ENCODE measurements at places on chromosomes 4 and X.

DNA sequence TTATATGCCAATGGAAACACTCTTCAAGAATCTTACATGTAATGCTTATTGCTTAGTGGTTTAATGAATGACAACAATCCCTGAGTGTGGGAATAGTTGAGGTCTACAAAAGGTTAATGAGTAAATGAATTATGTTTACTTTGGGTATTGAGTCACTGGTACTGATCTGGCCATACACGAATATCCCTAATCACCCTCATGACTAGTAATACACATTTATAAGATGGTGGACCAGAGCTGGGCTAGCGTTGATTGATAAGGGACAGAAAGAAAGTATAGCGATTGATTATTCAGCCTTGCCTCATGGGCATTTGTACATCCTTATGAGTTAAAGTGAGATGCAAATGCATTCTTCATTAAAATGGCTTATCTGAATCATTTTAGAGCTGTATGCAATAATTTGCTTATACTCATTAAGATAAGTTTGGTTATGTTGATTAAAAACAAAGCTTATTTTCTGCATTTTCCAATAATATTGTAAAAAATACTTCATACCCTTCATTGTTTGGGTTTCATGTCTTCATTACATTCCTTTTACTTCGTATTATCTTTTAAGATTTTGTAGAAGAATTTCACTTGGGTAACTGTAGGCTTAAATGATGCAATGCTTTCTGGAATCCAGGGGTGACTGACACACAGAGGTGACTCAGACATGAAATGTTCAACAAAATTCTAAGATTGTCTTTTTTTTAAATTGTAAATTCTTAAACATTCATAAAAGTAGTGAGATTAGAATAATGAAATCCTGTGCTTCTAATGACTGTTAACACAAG is 47.4 kb downstream of the FGF2 start:
- DNase-seq, result no peak

DNA sequence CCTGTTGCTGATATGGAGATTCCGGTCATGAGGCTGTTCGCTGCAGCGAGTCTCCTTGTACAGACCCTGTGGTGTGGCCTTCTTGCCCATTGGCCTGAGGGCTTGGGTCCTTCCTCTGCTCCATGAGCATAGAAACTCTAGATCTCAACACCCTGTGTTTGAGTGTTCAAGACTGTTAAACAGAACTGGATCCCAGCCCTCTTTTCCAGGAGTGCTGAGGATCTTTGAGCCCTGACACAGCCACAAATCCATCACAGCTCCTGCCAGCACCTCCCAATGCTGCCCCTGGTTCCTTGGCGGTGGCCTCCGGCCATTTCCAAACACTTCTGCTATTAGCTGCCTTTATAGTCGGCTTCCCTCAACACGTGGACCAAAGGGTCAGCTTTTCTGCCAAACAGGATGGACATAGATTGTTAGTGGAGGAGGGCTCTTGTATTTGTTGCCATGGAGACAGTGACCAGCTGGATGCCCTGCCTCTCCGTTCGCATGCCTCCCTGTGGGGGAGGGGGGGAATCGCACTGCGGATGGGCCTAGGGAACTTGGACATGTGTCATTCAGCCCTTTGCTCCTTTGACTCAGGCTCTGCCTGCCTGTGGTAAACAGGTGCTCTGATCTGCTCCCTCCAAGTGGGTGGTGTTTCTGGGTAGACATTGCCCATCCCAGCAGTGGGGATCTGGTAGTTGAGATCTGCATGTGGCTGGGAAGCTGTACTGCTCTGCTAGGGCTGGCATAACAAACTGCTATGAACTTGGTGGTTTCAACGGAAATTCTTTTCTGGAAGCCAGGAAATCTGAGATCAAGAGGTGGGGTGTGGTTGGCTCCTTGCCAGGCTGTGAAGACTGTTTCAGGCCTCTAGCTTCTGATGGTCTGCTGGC is 6.9 kb upstream of the WDR1 start:
- no peak for DNase-seq

DNA sequence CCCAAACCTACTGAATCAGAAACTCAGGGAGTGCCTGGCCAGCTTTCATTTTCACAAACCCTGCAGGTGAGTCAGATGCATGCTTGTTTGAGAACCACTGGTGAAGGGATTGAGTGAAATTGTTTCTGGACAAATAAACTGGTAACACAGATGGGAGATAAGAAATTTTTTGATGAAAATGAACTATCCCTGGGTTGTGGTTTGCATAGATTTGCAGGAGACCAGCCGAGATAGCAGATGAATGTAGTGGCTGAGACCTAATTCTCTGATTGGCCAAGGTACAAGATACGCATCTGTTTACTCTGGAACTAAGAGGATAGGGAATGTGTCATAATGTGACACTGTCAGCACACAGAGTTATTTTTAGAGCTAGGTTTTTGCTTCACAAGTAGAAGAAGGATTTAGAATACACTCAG is 117.8 kb upstream of the NOCT start:
- no peak for DNase-seq

DNA sequence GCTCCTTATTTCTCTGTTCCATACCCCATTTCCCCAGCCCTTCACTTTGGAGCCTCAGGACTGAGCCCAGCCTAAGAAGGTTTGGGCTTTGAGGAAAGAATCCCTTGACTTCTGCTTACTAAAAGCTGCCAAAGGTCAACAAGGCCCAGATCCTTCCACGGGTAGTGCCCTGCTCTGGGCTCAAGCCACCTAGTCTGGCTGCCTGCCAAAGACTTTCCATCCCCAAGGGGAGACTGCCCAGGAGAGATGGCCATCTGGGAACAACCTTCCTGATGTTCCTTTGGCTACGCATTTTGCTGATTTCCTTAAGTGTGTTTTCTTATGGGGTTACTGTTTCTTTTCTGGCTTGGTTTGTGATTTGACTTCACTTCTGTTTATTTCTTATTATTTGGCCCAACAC is 49.8 kb upstream of the NDP start:
- no peak for DNase-seq

DNA sequence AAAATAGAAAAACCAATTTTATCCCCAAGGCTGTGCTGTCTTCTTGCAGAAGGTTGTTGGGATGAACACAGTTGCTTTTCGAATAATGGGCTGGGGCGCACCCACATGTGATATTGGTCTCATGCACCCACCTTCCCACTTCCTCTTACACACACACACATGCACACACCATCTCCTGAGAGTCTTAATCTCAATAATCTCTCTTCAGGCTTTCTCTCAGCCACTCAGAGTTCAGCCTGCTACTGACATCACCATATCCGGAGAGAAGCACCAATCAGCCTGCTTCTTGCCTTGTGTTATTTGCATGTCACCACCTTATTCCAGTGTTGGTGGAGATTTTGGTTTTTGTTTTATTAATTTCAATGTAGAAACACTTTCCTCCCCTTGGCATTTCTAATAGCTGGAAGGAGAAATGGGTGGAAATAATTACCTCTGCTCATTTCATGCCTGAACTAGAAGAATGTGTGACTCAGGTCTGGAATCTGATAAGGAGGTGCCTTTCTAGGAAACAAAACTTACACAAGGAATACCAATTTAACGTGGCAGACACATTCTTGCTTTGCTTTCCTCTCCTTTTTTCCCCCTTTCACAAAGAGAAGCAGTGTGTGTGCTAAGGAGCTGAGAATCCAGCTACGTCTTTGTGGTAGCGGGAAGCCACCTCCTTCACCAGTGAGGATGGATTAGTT is 400.2 kb downstream of the MID1IP1 start:
- no peak for DNase-seq

DNA sequence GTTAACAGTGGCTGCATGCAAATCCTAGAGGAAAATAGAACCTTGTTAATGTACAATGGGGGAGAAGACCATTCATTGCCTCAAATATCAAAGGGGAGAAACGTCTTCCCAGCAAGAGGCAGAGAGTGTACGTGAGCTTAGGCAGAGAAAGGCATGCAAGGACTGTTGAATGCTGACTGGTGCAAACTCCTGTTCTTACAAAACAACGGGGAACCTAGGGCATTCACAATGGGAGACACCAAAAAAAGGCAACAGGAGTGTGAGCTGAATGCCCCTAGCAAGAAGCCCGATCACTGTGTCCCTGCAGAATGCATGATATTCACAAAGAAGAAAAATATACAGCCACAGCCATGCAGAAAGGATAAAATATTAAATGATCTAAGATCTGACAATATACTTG is 184.9 kb downstream of the NSUN7 start:
- no peak for DNase-seq

DNA sequence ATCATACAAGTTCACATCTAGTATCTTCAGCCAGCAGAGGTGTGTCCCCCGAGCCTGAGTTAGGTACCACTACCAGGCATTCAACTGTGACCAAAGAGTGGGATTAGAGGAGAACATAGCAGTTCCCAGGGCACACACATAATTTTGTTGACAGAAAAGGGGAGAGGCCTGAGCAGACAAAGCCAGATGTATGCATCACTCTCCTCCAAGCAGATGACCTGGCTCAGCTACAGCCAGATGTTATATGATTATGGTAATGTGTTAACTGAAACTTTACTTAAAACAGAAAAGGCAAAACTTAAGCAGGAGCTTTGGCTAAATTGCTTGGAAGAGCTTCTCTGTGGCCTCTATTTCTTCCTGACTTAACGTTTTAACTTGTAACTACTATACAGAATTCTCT is 88.9 kb downstream of the CC2D2A start:
- no peak for DNase-seq

- DNase-seq, result no peak
These were observed 84.8 kb downstream of the STOX2 start for GRCh38 chr4:183989931-183990330.

GRCh38 chr4:152310257-152310656 is 225.6 kb downstream of the FBXW7 start:
- no peak for DNase-seq

GRCh38 chrX:123961268-123962005 is at the start of gene STAG2:
STAG2 (plus strand) TSS chrX:123961706; CDS start chrX:124022628, 60,922 bp downstream.
- peak; percentile 32 for DNase-seq

DNA sequence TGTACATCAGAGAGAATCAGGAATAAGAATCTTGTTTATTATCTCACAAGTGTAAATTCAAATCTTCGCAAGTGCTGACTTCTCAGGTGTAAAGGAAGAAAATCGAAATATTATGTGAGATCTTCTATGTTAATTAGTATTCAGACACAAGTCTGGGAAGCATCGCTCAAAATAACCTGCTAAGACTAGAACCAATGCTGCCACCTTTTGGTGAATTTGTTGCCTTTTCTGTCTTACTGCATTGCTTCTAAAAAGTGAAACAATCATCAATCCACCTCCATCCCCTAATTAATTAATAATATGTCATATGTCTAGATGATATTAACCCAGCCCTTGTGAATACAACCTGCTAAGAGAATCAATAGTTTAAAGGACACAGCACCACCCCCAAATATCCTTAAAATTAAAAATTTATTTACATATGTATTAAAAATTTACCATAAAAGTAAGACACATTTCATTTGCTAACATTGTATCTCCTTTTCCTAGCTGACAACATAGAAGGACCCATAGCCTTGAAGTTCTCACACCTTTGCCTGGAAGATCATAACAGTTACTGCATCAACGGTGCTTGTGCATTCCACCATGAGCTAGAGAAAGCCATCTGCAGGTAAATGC is 3.5 kb downstream of the EPGN start:
- DNase-seq, result no peak

DNA sequence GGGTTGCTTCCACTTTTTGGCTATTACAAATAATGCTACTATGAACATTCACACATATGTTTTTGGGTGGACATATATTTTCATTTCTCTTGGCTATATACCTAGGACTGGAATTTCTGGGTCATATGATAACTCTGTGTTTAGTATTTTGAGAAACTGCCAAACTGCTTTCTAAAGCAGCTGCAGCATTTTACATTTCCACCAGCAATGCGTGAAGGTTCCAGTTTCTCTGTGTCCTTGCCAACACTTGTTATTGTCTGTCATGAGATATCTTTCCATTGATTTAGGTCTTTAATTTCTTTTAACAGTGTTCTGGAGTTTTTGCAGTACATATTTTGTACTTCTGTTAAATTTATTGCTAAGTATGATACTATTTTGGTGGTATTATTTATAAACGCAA is 48.3 kb downstream of the CLCN5 start:
- DNase-seq, result no peak

GRCh38 chrX:6694221-6694620 is 159.3 kb upstream of the VCX3A start:
- no peak for DNase-seq

- DNase-seq, result no peak
These were observed 102.3 kb downstream of the LARP1B start for GRCh38 chr4:128163177-128164117.

GRCh38 chr4:53962516-53963225 is 101.7 kb downstream of the CHIC2 start:
- DNase-seq, result no peak

GRCh38 chr4:113827285-113827684 is 65.7 kb upstream of the CAMK2D start:
- DNase-seq, result no peak

- no peak for DNase-seq
These were observed 429.3 kb downstream of the INPP4B start for GRCh38 chr4:142416711-142417275.

DNA sequence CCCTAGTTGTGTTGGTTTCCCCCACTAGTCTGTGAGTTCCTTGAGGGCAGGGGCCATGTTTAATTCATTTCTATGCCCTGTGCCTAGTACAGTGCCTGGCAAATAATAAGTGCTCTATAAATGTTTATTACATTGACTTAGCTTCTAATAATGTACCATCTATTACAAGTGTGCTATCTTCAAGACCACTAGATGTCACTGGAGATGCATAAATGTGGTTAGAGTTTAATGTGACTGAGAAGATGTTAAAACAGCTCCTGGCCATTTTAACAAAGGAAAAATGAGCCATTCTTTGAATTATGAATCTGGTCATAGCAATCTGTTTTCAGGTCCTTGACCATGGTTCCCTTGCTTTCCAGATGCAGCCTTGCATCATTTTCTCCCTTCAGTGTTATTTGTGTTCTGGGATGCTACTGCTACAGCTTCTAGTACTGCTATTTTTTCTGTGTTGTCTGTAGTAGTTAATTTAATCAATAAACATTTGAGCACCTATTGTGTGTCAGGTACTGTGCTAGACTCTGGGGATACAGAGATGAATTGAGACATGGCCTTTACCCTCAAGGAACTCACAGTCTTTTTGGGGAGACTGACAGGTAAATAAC is 43.2 kb downstream of the SLC9A6 start:
- peak; percentile 0 for DNase-seq

GRCh38 chr4:6297266-6297815 is 27.7 kb downstream of the WFS1 start:
- no peak for DNase-seq

DNA sequence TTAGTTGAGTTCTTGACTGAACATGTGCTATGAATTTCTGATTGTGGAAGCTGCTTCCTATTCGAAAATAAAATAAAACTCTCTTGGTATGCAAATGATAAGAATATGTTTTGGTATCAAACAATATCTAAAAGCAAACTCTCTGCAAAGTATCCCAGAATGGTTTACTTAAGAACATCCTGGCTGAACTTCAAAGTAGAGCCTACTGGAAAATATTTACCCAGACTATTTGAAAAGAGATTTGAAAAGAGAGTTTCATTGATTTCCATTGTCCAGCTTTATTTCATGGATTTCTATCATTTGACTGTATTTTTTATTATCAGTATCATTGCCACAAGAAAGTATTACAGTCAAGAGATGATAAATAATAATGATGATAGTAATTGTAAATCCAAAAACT is 171.1 kb upstream of the SLC7A11 start:
- no peak for DNase-seq

GRCh38 chr4:77710059-77710458 is 104.4 kb downstream of the CXCL13 start:
- no peak for DNase-seq

- no peak for DNase-seq
These were observed 73.1 kb upstream of the SORBS2 start for GRCh38 chr4:185885075-185885474.

All from SIG-M5 (cell line).